Stimulated activated CD4-positive, alpha-beta T cell treated with anti-CD3 and anti-CD28 coated beads, Interleukin-15, amount 100 ng/mL, for 48 hours (primary cell): ENCODE measurements at places on chromosomes 5 and 9.
A peak's percentile ranks its signal among the peaks of the same experiment; 100 is the strongest.

- DNase-seq, result no peak
Measured at GRCh38 chr5:83815661-83816060, 95.0 kb upstream of the HAPLN1 start.

GRCh38 chr9:130772185-130772584, 62.9 kb upstream of the ABL1 start:
- no peak for DNase-seq

DNA sequence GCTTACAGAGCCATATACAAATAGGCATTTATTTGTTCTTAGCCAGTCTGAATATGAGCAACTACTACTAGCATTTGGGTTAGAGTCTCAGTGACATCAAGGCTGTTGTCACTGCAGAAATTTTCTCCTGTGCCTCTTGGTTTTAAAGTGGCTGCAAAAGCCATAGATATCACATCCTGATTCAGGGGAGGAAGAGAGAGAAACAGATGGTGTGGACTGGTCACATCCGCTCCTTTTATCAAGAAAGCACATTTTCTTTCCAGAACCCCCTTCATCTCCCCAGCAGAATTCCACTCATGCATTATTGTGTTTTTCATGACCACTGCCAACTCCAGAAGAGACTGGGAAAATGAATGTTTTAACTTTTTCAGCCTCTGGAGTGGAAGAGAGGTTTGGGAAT, 69.8 kb downstream of the PTTG1 start:
- no peak for DNase-seq

DNA sequence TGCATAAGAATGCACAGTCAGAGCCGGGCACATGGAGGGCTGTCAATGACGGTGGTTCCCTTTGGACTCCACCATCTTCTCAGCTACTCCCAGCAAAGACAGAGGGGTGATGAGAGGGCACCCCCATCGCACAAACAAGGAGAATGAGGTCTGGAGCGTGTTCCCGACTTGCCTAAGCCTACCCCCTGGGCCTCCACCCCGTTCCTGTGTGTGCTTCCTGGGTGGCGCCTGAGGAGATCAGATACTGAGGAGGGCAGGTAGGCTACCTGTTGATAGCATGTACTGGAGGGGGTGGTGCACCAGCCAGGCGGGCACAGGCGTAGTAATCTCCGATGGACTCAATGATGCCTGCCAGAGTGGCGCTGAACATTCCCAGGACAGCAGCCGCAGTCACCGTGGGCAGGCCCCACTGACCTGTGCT, 4.1 kb downstream of the SLC23A1 start:
- no peak for DNase-seq

DNA sequence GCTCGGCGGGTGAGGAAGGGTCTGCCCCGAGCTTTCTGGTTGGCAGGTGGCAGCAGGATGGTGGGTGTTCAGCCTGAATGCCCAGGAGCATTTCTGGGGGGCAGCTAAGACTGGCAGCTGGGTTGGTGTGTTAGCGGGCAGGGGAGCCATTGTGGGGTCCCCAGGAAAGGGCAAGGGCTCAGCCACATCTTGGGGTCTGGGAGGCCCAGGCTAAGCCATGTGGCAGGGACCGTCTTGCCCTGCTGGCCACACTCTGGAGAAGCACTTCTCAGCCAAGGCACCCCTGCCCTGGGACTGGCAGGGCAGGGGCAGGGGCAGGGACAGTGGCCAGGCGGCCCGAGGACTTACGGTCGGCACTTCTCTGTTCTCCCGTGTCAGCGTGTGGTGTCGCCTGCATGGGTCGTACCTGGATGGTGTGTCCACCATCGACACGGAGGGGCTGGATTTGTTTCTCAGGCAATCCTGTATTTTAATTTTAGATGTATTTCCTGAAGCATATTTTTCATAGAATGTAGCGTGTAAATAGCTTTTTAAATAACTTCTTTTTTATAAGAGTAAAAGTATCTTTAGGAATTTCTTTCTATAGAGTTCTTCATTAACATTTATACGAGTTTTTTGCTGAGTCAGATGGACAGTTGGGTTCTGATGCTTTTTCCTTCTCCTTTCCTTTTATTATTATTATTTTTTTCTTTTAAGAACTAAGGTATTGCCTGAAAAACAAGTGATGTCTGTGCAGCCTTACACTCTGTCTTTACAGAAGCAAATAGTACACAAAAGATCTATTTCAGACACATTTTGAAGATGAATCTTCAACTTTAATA, 102.0 kb downstream of the PHF2 start:
- no peak for DNase-seq

DNA sequence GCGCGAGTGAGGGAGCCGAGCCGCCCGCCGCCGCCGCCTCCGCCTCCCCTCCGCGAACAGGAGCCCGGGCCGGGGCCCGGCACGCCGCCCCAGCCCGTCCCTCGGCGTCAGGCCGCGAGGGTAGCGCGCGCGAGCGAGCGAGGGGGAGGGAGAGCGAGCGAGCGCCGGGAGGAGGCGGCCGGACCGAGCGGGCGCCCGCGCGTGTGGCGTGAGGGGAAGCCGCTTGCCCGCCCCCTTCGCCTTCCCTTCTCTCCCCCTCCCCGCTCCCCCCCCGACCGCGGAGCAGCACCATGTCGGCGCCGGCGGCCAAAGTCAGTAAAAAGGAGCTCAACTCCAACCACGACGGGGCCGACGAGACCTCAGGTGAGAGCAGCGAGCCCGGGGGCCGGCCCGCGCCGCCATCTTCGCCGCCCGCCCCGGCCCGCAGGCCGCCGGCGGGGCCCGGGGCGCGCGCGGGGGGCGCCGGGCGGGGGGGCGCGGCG, 312 bp downstream of the SET start:
- DNase-seq, result peak; percentile 33

DNA sequence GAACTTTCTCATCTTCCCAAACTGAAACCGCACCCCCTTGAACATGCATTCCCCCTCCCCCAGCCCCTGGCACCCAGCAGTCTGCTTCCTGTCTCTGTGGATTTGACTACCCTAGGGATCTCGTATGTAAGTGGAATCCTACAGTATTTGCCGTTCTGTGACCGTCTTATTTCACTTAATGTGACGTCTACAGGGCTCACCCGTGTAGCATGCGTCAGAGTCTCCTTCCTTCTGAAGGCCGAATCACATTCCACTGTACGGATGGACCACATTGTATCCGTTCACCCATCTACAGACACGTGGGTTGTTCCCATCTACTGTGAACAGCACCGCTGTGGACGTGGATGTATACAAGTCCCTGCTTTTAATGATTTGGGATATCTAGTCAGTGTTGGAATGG, 4.5 kb downstream of the PRRX2 start:
- no peak for DNase-seq

DNA sequence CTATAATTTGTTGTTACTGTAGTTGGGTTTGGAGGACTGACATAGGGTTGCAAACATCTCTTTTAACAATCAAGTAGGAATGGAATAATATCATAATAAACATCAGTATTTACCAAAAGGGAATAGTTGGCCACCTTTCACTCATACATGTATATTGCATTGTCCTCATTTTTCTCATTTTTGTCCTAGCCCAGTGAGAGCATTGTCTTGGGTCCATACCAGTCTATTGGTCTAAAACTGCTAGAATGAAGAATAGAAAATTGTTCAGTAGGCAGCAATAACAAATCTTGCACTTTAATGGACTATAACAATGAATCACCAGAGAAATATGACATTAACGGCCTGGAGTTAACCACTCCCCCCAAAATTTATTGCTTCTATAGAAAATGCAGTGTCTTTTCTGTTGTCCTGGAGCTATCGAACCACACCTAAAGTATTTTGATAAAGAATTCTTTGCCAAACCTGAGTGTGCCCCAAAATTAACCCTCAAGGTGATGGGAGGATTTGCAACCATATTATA, 80.9 kb upstream of the IL33 start:
- no peak for DNase-seq

GRCh38 chr5:139955053-139955605, 88.0 kb downstream of the NRG2 start:
- DNase-seq, result no peak

GRCh38 chr9:128553728-128554127, 1.3 kb downstream of the SPTAN1 start:
- DNase-seq, result no peak

DNA sequence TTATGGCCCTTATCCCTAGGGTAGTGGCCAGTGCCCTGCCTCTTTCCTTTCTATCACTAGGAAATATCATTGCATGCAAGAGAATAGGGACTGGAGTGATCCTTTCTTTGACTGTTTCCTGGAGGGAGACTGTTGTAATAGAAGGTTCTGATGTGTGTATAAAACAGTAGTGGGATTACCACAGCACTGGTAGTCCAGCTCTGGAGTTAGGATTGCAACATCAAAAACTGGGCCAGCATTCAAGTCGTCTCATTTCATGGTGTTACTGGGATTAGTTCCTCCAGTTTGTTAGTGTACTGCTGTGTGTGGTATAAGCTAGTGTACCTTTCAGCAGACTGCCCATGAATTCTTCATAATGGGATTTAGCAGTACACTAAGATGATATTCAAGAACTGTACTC, 45.8 kb downstream of the KIAA1958 start:
- DNase-seq, result no peak

DNA sequence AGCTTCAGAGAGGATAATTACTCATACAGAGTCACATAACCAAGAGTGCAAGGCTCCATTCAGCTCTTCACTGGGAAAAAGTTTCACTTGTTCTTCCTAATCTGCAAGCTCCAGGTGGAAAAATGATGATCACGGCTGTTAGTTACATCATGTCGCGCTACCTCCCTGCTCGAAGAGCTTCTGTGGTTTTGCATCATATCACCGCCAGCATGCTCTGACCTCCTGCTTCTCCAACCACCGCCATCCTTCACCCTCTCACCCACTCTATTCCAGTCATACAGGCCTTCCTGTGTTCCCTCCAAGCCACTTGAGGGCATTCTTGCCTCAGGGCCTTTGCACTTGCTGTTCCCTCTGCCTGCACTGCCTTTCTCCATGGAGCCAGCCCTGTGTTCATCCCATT, 47.1 kb downstream of the COL27A1 start:
- no peak for DNase-seq

DNA sequence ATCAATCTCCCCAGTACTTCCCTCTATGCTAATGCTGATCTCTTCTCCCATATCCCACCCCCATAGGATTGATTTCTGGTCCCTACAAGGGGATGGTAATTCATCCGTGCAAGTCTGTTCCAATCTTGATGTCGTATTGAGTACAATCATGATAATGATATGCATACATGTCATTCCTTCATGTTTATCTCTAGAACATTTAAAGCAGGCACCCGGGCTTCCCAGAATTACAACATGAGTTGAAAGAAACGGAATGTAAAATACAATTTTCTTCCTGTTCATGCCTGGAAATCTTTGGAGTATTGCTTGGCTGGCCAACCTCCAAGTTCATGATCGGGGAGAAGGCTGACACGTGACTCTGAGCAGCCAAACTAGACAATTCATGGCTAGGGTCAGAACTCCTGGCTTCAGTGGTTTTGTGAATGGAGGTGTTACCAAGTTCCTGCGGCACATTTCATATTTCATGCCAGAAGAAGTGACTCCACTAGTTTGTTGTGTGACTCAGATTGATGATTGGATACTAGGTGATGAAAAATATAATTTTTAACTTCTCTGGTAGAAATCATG, 66.6 kb downstream of the C9orf152 start:
- DNase-seq, result no peak

GRCh38 chr9:114350636-114351401, 21.1 kb downstream of the ORM2 start:
- no peak for DNase-seq

DNA sequence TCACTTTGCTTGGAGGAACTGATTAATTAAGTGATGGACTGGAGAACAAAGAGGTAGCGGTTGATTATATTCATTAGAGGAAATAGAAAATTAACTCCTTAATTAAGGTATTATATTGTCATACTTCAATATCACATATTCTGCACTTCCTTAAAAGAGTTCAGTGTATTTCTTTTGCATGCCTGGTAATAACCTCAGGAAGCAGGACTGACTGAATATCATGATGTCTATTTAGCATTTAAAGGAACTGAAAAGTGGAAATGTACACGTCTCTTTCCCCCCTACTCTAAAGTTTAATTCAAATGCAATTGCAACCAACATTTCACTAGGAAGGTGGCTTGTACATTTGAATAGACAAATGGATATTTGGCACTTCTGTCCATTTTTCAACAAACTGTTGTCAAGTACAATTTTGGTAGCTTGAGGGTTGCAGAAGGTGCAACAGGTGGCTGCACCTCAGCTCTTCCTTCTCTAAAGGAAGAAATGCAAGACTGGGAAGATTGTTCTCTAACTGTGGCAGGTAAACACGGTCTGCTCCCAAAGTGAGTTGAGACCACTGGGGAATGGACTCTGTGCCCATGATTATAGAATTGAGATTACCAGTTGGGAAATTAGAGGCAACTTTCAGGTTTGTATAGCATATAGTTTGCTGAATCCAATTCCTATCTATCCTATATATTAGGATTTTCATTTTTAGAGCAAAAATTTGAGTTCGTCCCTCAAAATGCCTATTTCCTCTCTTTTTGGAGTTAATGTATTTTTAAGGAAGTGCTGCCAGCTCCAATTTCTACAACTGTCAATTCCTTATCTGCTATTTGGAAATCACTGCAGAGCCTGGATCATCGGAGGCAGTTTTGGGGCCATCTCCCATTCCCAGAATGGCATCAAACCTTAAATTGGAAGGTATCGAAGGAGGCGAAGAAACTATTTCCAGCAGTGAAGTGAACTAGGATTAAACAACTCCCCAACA, 98.9 kb upstream of the TAF11L2 start:
- DNase-seq, result no peak

DNA sequence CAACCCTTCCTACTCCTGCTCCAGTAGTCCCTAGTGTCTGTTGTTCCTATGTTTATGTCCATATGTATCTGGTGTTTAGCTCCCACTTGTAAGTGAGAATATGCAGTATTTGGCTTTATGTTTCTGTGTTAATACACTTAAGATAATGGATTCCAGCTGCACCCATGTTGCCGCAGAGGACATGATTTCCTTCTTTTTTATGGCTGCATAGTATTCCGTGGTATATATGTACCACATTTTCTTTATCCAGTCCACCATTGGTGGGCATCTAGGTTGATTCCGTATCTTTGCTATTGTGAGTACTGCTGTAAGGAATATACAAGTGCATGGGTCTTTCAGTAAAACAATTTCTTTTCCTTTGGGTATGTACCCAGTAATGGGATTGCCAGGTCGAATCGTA, 5.2 kb upstream of the ARRDC3 start:
- DNase-seq, result no peak

DNA sequence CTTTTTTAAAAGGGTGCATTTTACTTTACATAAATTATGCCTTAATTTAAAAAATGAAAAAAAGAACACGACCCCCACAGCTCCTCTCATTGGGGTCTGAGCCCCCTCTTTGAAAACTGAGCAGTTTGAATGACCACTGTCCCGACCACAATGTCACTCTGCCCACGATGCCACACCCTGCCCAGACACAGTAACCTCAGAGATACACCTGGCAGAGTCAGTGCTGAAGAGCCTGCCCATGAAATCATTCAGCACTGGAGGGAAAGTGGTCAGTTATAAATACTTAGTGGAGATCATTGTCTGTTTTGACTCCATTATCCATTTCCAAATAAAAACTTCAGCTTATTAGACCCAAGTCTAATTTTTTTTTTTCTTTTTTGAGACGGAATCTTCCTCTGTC, 49.3 kb downstream of the DNAJC21 start:
- no peak for DNase-seq
